Fibroblast of skin of left biceps (primary cell): ENCODE measurements at places on chromosomes 3 and 15.

DNA sequence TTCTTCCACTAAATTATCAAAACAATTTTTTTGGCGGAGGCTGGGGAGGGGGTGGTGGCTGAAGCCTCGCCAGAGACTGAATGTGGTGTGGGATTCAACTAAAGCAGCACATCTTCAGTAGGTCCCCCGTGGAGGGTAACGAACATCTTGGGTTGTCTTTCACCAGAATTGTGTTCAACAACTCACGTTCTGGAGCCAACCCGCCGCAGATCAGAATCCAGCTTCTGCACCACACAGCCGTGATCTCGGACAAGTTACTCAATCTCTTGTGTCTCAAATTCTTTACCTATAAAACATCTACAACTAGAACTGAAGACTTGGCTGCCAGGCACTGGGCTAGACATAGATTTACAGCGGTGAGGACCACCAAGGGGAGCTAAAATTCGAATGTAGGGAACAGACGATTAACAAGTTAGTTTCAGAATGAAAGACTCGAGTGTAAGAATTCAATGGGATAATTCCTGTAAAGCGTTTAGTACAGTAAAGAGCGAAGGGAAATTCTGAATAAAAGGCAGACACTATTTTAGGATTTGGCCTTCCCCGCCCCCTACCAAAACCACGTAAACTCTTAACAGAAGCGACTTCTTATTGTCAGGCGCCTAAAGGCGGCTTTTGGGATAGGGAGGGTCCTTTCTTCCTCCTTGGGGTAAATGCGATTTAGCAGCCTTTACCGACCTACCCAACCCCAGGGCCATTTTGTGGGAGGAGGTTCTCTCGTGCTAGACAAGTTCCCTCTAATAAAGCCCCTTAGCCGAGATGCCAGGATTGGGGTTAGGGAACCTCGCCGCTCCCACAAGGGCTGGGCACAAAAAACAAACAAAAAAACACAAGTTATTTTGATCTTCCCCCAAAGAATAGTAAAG lies 697 bp upstream of the RAB5A start:
- DNase-seq = no peak

GRCh38 chr3:100149130-100149529 lies 34.8 kb upstream of the FILIP1L start:
- no peak for DNase-seq

GRCh38 chr3:189813647-189814240 lies 182.6 kb downstream of the TP63 start:
- no peak for DNase-seq

GRCh38 chr3:191244242-191244867 lies 45.3 kb downstream of the OSTN start:
- no peak for DNase-seq

DNA sequence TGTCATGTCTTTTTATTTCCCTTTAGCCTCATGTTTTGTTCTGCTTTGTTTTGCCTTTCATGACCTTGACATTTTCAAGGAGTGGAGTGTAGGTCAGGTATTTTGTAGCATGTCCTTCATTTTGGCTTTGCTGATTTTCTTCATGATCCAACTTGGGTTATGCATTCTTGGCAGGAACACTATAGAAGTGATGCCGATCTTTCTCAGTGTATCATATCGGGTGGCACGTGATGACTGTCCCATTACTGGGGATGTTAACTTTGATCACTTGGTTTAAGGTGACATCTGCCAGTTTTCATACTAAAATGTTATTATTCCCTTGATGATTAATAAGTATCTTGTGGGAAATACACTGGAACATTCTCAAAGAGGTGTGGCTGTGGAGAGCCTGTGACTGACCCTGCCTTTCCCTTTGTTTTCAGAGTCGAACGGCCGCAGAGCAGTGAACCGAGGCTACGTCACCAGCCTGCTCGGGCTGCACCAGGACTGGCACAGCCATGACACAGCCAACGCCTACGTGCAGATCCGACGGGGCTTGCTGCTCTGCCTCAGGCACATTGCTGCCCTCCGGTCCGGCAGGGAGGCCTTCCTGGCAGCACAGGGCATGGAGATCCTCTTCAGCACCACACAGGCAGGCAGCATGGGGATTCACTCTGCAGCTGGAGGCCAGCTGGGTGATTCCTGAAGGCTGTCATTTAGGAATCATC lies 167.7 kb downstream of the AGBL1 start:
- DNase-seq = no peak

DNA sequence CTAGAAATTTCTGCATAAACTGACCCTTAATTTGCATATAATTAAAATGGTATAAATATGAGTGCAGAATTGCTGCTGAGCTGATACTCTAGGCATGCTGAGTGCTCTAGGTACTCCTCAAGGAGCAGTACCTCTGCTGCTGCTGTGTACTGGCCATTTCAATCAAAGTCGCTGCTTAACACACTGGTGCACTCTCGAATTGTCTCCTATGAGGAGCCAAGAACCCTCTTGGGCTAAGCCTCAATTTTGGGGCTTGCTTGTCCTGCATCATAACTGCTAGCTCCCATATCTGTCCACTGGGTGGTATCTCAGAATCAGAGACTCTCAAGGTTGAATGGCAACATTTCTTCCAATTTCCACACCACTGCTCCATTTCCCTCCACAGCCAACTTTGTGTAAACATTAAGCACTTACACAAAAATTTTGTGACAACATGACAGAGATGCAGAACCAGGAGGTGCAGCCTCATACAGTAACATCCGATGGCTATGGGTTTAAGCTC lies 82.5 kb downstream of the XXYLT1 start:
- no peak for DNase-seq

DNA sequence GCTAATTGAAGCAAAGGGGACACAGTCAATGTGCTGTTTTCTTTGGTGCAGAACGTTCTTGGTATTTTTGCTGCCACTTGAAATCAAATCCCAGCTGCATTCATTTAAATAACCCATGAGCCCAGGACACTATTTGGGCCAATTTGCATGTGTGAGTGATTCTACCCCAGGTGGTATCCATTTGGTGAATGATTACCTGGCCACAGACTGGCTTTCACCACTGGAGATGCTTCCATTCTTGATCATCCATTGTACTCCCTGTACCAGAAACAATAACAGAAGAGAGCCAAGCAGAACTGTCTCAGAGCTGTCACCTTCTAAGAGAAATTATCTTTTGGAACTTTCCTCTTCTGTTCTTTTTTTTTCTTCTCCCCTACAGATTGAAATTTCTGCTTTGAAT lies 139.7 kb upstream of the RARB start:
- no peak for DNase-seq

GRCh38 chr3:152511904-152512303 lies 243.2 kb downstream of the MBNL1 start:
- no peak for DNase-seq

GRCh38 chr3:5503136-5503535 lies 315.6 kb downstream of the EDEM1 start:
- no peak for DNase-seq

GRCh38 chr3:153284282-153284938 lies 122.4 kb downstream of the RAP2B start:
- DNase-seq = peak; percentile 76

- DNase-seq = no peak
Measured at GRCh38 chr3:112137781-112138180, 4.7 kb upstream of the GCSAM start.

DNA sequence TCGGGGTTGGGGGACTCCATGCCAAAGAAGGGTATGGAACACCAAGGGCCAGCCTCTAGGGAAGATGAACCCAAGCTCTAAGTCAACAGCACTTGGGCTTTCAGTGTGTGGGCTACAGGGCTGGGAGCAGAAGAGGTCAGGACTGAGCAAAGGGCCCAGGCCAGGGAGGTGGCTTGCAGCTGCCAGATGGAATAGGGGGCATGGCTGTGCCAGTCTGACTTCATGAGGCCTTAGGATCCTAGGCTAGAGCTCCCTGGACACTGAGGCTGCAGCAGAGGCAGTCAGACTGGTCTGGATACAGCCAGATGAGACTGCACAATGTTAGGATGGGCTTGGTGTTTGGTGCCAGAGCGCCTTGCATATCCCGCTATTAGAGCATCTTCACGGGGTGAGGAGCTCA lies 3.8 kb downstream of the RASGRF1 start:
- no peak for DNase-seq

DNA sequence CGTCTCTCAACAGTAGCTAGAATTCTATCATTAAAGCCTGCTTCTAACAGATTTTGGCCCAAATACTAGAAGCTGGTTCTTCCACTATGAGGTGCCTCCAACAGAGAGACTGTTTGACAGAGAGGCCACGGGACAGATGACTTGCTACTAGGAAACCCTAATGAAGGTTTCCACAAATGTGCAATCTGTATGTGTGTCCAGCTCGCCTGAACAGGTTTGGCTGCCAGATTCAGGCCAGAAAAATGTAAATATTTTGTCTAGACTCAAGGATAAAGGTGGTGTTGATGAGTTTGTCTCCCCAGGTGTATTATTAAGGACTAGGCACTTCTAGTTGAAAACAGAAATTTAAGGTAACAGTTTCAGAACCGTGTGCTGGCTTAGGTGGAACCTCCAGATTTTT lies 91.6 kb upstream of the TRIM42 start:
- no peak for DNase-seq

GRCh38 chr15:72068856-72069255 lies 49.1 kb downstream of the MYO9A start:
- no peak for DNase-seq

DNA sequence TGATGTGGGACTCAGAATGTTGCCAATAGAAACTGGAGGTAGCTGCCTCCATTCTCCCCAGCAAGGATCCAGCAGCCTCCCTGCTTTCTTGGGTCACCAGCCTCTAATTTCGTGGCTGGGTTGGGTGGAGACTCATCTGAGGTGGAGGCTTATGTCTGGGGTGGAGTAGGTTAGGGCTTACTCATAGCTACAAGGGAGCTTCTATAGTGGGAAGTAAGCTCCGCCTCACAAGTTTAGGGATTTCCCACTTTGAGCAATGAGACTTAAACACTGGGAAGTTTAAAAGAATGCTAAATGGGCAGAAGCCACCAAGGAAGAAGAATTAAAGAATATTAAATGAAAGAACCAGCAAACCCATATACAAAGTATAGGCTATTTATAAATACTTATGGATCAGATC lies 63.8 kb downstream of the GJD2 start:
- DNase-seq = no peak

- no peak for DNase-seq
Measured at GRCh38 chr3:127458696-127459604, 131.6 kb downstream of the TPRA1 start.

DNA sequence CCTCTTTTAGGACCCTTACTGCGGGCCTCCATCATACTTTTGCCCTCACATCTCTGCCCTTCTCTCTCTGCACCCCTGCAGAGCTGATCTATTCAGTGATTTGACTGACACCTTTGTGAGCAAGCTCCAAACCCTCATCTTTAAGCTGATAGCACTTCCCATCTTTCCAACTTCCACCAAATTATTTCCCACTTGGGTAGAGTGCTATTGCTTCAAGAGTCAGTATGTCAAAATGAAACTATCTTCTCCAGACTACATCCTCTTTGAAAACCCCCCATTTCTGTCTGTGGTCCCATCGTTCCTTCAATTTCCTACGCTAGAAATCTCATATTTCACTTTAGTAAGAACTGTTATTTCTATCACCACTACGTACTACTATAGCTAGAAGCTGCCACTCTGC lies 19.7 kb downstream of the ZWILCH start:
- DNase-seq = no peak

GRCh38 chr3:174533286-174533685 lies 325.8 kb upstream of the NAALADL2 start:
- DNase-seq = peak; percentile 51

DNA sequence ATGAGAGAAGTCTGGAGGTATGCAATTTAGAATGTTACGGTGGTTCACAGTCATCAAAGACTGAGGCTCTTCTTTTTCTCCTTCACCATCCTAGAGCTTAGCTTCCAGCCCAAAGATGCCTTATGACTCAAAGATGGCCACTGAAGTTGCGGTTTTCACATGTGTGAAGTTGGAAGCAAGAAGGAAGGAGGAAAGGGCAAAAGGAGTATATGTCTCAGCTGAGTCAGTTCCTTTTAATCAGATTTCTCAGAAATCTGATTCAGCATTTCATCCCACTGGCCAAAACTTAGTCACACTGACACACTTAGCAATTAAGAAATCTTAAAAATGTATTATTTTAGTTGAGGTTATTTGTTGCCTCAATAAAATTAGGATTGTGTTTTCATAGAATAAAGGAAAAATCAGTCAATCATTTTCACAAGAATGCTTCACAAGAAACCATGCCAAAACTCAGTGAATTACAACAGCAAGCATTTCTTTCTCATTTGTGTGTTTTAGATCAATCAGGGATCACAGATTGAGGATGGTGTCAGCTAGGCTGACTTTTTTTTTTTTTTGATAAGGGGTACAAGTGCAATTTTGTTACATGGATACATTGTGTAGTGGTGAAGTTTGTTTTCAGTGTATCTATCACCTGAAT lies 211.1 kb upstream of the GADL1 start:
- DNase-seq = peak; percentile 95

- no peak for DNase-seq
Measured at GRCh38 chr15:54481819-54482218, 503.6 kb downstream of the UNC13C start.

DNA sequence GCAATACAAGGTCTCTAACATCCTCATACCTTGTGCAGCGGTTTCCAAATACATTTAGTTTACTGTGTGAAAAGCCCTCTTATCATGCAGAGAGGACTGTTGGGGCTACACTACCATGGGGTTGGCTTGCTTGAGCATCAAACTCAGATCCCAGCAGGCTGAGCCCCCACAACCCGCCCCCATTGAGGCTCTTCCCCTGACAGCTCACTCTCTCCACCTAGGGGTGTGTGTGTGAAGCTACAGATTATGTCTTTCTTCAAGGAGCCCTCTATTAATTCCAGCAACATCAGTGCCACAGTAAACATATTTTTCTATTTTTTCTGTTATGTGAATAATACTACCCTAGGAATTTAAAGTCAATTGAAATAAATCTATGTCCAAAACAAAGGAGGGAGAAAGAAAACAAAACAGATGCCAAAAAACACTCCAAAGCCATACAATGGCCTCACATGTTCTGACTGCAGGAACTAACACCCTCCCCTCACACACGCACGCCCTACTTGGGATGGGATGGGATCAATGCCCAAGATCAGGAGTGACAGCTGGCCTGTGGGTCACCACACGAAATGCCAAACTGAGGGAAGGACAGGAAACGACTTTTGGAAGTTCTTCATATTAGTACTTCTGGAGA lies 14.7 kb downstream of the TM4SF4 start:
- no peak for DNase-seq

- no peak for DNase-seq
Measured at GRCh38 chr3:37785736-37786135, 75.9 kb upstream of the CTDSPL start.

GRCh38 chr3:169448501-169448900 lies 215.0 kb downstream of the MECOM start:
- no peak for DNase-seq

GRCh38 chr15:52717924-52718323 lies 38.7 kb upstream of the ATOSA start:
- DNase-seq = no peak

- no peak for DNase-seq
Measured at GRCh38 chr3:69420781-69421520, 35.1 kb upstream of the FRMD4B start.
